WTC11 (cell line): ENCODE measurements at places on chromosomes 7 and 10.

DNA sequence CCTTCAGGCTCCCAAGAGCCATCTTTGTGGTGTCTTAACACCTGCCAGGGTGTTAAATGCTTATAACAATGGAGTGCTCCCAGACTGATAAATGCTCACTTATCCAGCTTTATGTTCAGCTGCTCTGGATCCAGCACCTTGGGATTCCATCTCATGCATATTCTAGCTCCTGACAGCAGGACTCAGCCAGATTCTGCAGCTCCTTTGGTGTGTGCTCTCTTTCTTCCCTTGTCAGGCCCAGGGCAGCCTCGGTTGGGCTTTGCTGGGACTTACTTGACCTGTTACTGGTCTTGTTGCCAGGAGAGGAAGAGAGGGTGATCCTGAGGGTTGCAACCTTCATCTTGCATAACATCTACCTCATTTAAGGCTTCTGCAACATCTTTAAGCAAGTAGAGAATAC lies 59.4 kb upstream of the CCNY start:
- no peak for DNase-seq

DNA sequence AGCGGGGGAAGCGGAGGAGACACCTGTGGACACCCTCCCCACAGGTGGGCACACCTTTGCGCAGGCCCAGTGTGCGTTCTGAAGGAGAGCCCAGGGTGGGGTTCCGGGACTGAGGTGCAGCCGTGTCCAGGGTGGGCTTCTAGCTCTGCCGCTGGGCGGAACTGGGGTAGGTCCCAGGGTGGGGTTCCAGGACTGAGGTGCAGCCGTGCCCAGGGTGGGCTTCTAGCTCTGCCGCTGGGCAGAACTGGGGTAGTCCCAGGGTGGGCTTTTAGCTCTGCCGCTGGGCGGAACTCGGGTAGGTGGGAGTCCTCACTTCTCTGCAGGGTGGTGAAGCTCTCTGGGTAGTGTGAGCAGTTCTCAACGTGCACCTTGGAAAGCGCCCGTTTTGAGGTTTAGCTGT lies 78.7 kb downstream of the DNAJB6 start:
- DNase-seq, result no peak

DNA sequence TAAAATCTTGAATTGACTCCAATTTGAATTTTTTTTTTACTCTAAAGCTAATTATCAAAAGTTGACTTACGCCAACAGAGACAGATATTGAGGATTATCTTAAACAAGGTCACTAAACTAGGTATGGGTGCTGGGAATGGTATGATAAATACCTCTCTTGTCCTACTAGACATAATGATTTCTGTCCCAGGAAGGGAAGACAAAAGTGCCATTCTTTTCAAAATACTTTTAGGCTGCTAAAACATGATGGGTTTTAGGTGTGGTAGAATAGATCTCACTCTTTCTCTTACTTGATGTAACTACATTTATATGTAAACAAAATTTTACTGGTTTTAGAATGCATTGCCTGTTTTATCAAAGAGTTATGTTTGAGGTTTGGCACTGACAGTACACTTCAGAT lies 15.1 kb downstream of the TMEM60 start:
- DNase-seq, result no peak

- no peak for DNase-seq
Observed at GRCh38 chr10:75353183-75353582, 48.4 kb downstream of the ZNF503 start.

GRCh38 chr10:102727037-102727818 lies 12.8 kb downstream of the SFXN2 start:
- no peak for DNase-seq

- no peak for DNase-seq
Observed at GRCh38 chr10:133245439-133246235, 8.0 kb downstream of the VENTX start.

DNA sequence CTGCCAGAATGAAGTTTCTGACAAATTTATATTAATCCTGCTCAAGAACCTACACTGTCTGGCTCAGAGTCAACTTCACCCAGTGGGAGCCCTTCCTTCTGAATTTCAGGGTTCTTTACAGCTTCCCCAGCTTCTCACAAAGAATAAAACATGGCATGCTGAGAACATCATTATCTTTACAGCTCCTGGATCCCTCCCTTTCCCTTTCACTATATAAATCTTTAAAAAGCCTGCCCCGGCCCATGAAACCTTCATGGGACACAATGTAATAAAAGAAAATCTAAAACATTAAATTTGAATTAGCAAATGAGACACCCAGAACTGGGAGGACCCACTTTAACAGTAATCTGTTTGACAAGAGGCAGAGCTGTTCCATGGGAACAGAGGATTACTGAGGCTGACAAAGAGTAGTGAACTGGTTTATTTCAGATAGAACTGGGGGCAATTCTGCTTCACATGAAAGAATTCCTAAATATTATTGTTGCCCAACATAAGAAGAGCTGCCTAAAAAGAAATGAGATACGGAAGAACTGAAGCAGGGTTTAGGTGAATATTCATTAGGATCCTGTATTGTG lies 222.8 kb downstream of the THSD7A start:
- DNase-seq, result no peak

DNA sequence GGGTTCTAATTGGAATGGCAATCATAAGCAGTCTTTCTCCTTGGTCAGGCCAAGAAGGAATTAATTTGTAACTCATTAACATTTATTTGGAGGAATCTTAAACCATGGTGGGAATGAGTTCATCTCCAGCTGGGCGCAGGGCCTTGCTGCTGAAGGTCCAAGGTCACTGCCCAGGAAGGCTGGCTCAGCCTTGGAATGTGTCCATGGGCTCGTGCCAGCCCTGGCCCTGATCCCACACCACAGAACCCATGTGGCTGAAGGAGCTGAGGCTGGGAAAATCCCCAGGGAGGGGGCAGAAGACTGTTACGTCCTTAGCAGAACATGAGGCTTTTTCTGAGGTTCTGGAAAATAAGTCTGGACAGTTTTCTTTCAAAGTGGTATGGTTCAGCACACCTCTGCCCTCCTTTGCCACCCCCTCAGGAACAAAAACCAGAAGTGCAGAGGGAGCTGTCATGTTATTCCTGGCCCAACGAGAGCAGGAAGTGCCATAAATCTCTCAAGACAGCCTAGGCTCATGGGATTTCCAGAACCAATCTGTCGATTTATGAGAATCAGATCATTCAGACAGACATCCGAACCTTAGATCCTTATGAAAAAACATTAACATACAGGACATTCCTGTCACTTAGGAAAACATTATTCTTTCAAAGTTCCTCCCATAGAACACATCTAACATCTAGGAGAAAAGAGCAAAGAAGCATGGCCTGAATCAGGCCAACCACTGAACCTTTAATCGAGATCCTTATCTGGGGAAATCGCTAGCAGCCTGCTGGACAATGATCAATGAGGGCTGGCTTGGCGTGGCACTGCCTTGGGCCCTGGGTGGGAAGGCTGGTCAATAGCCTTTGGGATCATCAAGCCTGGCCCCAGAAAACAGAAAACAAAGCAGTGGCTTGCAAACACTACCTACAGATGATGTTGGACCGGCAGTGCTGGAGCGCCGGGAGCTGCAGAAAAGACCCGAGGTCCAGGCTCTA lies 134.3 kb downstream of the TAX1BP1 start:
- DNase-seq, result no peak

- no peak for DNase-seq
Observed at GRCh38 chr7:143496263-143496662, 18.6 kb downstream of the TAS2R41 start.

GRCh38 chr7:113071465-113071864 lies 15.2 kb downstream of the GPR85 start:
- no peak for DNase-seq

DNA sequence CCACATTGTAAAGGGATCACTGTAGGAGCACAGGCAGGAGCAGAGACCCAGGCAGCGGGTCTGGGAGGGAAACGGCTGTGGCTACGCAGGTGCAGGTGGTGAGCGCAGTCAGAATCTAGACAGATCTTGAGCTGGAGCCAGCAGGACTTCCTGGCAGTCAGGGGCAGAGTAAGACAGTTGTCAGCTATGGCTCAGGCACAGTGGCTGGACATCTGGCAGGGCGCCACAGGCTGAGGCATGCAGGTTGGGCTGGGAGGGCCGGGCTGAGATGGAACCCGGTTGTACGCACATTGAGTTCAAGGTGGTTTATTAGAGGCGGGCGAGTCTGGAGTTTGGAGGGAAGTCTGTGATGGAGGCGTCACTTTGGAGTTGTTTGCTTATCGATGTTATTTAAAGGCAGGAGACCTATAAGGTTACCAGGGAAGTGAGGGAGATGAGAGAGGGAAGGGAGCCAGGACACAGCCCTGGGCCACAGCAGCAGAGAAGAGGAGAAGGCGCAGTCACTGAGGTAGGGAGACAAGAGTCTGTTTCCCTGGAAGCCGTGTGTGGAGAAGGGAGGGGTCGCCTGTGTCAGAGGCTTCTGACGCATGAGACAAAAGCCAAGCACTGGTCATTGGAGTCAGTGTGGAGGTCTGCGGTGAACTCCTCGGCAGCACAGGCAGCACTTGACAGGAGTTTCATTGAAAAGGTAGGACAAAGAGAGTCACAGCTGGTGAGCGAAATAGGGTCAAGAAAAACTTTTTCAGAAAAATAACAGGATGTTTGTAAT lies 73.8 kb downstream of the LANCL2 start:
- no peak for DNase-seq

DNA sequence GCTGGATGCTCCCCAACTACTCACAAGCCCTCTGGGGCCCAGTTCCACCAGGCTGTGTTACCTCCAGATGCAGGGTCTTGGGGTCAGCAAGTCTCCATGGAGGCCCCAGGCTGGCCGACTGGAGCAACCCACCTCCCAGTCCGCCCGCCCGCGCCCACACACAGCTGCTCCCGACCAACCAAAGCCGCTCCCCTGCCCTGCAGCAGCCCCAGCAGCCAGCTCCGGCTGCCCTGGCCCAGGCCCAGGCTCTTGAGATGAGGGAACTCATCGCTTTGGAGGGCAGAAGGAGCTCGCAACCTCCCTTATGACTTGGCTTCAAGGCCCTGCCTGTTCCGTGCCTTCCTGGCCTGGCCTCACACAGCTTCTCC lies 47.2 kb downstream of the LRRC20 start:
- no peak for DNase-seq
